ENCODE measurements at places on chromosomes 3 and 15.

- DNase-seq = no peak
These were observed 1.8 kb downstream of the TLNRD1 start for GRCh38 chr15:81002331-81003096.

- no peak for DNase-seq
These were observed 139.7 kb downstream of the NSMCE3 start for GRCh38 chr15:29129926-29130325.

GRCh38 chr15:74815121-74815934, 2.7 kb downstream of the LMAN1L start:
- DNase-seq = no peak

- DNase-seq = no peak
These were observed 82.7 kb downstream of the COL8A1 start for GRCh38 chr3:99720985-99721632.

GRCh38 chr3:43031485-43031884, 52.4 kb downstream of the GASK1A start:
- DNase-seq = no peak

- DNase-seq = no peak
These were observed 1.2 kb downstream of the CRABP1 start for GRCh38 chr15:78341057-78341987.

GRCh38 chr15:51135276-51135675, 40.6 kb upstream of the TNFAIP8L3 start:
- DNase-seq = no peak

GRCh38 chr15:42282344-42282743, 9.1 kb upstream of the TMEM87A start:
- no peak for DNase-seq

DNA sequence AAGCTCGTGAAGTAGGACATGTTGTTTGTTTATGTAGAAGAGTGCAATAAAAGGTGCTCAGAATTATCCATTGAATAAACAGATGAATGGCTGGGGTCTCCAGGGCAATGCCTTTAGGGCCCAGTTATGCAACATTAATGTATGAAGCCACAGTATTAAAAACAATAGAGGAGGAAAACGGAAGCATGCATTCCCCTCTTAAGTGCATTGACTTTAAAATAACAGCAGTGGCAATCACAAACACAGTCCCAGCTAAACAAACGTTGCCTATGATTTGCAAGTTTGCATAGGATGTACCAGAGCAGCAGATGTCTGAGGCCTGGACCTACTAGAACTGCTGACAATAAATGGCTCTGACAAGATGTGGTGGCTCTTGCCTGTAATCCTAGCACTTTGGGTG, 60.6 kb upstream of the GCNT3 start:
- DNase-seq = no peak

- DNase-seq = no peak
These were observed 86.8 kb upstream of the CADPS start for GRCh38 chr3:62961874-62962556.

DNA sequence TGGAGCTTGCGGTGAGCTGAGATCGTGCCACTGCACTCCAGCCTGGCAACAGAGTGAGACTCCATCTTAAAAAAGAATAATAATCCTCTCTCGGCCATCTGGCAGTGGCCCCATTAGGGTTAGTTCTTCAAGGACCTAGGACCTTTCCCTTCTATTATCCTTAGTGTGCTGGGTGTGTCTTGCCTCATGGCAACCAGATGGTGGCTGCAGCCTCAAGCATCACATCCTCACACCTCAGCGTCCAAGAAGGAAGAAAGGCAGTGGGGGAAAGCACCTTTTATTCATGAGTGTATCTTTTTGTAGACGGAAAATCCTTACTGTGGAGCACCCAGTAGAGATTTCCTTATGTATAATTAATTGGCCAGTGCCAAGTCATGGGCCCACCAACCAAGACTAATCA, 42.7 kb upstream of the TFRC start:
- no peak for DNase-seq

DNA sequence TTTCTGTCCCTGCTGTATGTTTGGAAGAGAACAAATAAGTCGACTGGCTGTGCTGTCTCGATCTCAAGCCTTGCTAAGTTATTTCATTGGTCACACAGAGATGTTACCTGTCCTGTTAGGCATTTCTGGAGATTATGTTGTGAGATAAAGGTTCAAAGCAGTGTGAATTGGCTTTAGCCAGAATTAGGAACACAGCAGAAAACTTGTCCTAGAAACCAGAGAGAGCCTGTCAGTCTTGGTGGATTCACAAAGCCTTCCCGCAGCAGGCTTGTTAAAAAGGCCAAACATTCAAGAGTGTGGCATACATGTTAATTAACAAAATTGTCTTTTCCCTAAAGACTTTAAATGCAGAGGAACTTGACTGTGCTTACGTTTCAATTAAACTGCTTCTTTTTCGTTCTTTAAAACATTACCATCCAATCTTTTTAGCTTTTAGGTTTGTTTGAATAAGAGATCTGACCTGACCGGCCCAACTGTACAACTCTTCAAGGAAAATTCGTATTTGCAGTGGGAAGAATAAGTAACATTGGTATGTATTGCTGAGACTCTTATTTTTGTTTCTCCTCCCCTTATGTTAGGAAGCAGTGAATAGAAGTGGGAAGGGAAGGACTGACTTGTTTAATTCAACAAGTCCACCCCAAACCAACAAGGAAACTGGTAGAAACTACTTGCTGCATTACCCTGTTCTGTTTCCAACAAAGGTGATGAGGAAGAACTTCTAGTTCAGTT, 25.2 kb downstream of the ABHD2 start:
- no peak for DNase-seq

DNA sequence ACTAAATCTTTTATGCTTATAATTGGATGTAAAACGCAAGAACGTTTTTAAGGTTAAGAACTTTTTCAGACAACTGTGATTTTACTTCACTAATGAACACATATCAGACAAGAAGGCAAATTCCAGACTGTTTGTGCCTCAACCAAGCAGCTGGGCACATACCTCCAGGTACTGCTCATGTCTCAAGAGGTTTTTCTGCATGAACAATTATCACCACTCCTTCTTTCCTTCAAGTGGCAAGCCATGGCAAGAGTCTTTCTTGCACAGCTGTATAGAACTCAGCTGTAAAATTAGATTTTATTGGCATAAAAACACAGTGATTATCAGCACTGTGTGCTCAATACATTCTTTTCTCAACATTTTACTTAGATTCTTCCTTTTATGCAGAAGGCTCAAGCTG, 64.3 kb downstream of the FNDC3B start:
- no peak for DNase-seq

- no peak for DNase-seq
These were observed 1331.4 kb downstream of the NSUN3 start for GRCh38 chr3:95394286-95394685.

DNA sequence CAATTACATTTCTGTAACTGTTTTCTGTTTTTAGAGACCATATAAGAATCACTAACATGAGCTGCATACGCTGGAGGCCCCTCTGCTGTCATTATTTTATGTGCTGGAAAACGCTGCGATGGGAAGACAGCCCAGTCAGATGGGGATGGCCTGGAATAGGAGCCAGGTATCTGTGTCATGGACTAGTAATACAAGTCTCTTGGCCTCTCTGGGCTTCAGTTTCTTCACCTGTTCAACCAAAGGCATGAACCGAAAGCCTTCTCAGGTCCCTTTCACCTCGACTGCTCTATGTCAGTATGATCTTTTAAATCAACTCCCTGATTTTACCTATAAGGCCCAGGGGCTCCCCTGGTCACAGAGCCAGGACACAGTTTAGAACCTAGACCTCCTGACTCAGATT, 14.6 kb upstream of the RFTN1 start:
- no peak for DNase-seq

GRCh38 chr3:162722337-162722736, 1225.7 kb downstream of the OTOL1 start:
- DNase-seq = no peak

- no peak for DNase-seq
These were observed 31.5 kb upstream of the LDHAL6B start for GRCh38 chr15:59174835-59175831.

DNA sequence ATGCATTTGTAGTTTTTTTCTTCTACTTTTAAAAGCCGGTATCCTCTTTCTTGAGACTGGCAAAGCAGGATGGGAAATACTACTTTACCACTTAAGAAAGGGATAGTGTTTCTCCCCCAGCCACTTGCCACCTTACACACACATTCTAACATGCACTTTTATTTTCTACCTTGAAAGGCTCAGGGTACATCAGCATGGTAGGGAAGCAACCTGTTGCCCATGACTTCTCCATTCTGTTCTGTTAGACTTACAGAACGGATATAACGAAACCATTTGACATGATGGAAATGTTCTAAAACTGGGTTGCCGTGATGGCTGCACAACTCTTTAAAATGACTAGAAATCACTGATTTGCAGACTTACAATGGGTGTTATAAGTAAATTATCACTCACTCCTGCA, 405.5 kb downstream of the SHQ1 start:
- DNase-seq = no peak

- DNase-seq = no peak
These were observed 42.6 kb downstream of the CCR4 start for GRCh38 chr3:32994045-32994444.

- no peak for DNase-seq
These were observed 63.7 kb upstream of the UBE2Q2 start for GRCh38 chr15:75779504-75779903.

GRCh38 chr3:101521211-101521701, 8.2 kb upstream of the SENP7 start:
- no peak for DNase-seq

GRCh38 chr3:69058180-69058946, 6.2 kb upstream of the TMF1 start:
- no peak for DNase-seq

DNA sequence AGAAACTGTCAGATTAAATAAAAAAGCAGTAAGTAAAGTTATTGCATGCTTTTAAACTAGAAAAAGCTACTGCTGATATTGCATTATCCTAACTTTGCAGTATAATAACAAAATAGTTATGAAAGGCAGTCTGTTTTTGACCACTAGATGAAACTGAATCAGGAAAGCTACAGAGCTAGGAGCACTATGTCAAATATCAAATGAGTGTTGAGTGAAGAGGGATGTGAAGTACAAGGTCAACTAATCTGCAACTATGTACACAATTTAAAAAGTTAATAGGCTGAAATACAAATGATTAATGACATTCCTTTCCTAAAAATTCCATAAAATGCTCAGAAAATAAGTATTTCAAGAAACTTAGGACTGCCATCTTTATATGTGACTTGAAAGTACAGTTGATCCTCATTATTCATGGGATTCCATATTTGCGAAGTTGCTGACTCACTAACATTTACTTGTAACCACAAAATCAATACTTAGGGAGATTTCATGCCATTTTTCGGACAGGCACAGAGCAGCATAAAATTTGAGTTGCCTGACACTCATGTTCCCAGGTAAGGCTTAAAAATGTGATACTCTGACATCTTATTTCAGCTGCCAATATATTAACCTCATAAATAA, 34.5 kb downstream of the SLC4A7 start:
- DNase-seq = no peak

DNA sequence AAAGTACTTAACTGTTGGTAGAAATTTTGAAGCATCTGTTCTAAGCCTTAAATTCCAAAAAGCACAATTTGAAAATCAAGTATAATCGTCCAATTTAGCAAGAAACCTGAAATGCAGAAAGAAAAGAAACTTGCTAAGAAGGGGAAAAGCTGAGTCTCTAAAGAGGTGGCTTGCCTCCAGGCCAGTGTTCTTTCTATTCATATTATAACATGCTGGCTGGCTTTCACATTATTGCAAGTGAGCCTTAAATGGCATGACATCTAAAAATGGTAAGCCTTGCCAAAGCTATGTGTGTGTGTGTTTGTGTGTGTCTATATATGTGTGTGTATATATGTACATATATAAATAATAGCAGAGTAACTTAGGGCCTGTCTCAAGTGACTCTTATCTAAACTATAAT, 89.5 kb downstream of the FGF12 start:
- no peak for DNase-seq

- DNase-seq = no peak
These were observed 235.3 kb downstream of the IGSF11 start for GRCh38 chr3:118799303-118799702.

GRCh38 chr3:187931101-187931500, 185.8 kb upstream of the BCL6 start:
- DNase-seq = no peak

DNA sequence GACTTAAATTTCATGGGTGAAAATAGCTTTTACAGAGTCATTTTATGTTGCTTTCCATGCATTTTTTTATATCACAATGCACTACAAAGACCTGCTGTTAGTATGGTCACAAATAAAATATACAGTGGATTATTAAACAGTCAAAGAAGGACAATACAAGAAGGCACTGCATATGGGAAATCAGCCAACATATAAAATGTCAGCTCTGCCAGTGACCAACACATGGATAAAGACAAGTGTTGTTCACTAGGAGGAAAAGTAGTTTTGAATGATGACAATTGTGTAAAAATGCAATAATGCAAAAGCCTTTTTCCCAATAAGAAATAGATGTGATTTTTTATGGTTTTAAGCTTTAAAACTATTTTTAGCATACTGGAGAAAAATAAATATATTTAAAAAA, 425.3 kb upstream of the CBLB start:
- DNase-seq = no peak

GRCh38 chr3:97815149-97815917, 6.5 kb upstream of the CRYBG3 start:
- DNase-seq = no peak

- no peak for DNase-seq
These were observed 88.1 kb upstream of the SPRED1 start for GRCh38 chr15:38164507-38164906.

DNA sequence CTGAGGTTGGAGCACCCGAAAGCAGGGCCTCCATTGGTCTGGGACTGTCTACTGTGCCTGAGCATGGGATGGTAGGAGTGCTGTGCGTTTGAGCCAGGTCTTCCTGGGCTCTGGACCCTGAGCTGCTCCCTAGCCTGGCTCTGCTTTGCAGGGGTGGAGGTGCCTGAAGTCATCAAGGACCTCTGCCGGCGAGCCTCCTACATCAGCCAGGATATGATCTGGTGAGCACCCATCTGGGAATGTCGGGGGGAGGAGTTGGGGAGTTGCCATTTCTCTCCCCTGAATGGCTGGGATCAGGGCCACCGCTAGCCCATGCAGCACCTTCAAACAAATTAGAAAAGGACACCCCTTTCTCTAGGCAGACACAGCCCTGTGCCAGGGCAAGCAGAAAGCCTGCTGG, 20.7 kb downstream of the DUOX1 start:
- no peak for DNase-seq

GRCh38 chr15:36399276-36399675, 180.2 kb upstream of the CDIN1 start:
- no peak for DNase-seq

DNA sequence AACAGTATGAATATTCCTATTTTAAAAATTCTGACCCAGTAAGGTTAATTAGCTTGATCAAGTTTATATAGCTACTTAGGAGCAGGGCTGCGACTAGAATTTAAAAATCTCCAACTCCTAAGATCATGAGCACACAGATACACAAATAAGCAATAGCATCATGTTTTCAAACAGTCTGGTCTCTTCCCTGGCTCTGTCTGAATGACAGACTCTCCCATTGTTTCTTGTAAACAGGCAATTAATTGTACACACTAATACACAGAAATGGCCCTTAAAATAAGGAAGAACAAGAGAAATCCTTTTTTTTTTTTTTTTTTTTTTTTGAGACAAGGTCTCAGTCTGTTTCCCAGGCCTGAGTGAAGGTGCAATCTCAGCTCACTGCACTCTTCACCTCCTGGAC, 1064.4 kb upstream of the CFAP20DC start:
- no peak for DNase-seq

GRCh38 chr3:43872301-43872700, 181.6 kb downstream of the ABHD5 start:
- DNase-seq = no peak

GRCh38 chr3:95154766-95155165, 1091.9 kb downstream of the NSUN3 start:
- DNase-seq = no peak
